ENCODE measurements at places on chromosomes 1 and 21.

- DNase-seq, result no peak
Measured at GRCh38 chr21:18914570-18914969, 511.0 kb upstream of the TMPRSS15 start.

GRCh38 chr21:28944296-28944695, 48.4 kb downstream of the LTN1 start:
- DNase-seq, result no peak

DNA sequence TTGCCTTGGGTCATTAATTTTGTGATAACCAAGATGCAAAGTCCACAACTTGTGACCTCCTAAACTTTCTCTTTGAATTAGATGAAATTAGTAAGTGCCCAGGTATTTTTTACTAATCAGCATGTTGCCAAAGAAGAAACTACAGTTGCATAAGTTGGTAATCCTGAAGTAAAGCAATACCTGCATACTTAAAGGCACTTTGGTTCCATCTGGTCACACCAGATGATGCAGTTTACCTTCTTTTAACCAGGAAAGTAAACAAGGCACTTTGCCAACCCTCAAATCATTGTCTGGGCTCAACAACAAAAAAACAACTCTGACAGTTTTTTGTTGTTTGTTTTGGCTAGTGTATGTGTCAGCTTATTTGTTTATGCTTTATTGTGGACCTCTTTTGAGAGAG, 55.5 kb upstream of the DYNLT5 start:
- no peak for DNase-seq

- DNase-seq, result no peak
Measured at GRCh38 chr1:185450917-185451316, 133.9 kb upstream of the IVNS1ABP start.

DNA sequence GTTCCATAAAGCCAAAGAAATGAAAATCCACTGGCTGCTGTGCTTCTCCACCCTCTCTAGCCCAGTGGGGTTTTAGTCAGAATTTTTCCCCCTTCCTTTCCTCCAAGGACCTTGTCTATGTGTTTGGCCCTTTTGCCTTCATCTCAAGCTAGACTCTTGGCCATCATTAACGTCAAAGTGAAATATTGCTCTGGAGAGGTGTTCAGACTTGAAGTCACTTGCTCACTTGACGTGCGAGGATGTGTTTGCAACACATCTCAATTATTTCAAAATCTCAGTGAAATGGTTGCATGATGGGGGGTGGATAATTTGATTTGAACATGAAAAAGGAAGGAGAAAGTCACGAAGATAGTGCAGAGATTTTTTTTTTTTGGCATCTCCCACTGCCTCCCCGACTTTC, 13.6 kb downstream of the EVA1C start:
- DNase-seq, result no peak

- DNase-seq, result peak; percentile 24
Measured at GRCh38 chr1:233172201-233172600, 123.3 kb downstream of the PCNX2 start.

GRCh38 chr1:221165839-221166500, 286.7 kb downstream of the HLX start:
- DNase-seq, result no peak

DNA sequence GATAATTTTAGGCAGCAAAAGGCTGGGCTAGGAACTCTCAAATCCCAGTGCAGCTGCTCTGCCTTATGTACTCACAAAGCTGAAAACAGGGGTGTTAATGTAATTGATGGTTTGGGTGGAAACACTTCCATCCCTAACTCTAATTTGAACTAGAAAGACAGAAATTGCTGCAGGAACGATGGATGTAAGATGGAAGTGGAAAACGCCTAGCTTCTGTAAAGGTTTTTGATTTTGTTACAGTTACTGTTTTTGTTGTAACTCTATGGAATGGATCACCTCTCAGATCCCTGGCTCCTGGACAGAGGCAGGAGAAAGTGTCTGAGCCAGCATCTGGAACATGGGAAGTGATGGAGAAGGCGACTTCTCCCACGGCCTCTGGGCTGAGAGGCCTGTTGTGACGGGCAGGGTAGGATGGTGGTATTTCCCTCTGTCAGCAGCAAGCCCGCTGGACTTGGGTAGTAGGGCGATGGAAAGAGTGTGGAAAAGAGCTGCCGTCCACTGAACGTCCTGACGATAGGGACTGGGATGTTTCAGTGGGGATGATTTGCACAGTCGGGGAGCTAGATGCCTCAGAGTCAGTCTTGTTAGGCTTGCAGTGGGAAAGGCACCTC, 1.6 kb downstream of the TRAF5 start:
- no peak for DNase-seq

GRCh38 chr1:212457740-212458338, 25.1 kb downstream of the NENF start:
- peak; percentile 61 for DNase-seq

DNA sequence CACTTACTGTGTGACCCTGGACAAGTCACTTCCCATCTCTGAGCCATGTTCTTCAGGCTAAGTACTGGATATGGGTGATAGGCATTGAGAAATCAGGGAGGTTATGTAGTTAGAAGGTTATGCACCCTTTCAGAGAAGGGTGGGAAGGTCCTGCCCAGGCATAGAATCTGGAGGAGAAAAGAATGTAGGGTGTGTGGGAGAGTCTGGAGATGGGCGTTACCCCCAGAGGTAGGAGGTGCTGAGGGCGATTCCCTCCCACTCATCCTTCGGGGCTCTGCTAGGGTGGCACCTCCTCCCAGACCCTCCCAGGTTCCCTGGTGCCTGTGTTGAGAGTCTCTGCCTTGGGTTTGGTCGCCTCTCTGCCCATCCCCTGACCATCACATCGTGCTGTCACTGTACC, 51.1 kb downstream of the IGSF21 start:
- DNase-seq, result no peak

DNA sequence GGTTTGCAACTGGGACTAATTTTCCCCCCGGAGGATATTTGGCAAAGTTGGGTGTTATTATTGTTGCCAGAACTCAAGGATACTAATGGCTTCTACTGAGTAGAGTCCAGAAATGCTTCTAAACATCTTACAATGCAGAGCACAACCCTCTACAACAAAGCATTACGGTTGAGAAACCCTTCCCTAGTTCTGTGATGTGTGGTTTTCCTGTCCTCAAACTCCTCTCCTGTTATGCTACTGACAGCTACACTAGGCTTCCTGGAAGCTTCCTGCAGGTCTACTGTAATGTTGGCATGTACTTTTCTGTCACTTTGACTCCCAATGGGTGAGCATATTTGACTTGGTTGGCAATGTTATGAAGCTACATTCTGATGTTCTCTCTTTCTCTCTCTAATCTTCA, 1656.9 kb downstream of the MRPL39 start:
- DNase-seq, result no peak

DNA sequence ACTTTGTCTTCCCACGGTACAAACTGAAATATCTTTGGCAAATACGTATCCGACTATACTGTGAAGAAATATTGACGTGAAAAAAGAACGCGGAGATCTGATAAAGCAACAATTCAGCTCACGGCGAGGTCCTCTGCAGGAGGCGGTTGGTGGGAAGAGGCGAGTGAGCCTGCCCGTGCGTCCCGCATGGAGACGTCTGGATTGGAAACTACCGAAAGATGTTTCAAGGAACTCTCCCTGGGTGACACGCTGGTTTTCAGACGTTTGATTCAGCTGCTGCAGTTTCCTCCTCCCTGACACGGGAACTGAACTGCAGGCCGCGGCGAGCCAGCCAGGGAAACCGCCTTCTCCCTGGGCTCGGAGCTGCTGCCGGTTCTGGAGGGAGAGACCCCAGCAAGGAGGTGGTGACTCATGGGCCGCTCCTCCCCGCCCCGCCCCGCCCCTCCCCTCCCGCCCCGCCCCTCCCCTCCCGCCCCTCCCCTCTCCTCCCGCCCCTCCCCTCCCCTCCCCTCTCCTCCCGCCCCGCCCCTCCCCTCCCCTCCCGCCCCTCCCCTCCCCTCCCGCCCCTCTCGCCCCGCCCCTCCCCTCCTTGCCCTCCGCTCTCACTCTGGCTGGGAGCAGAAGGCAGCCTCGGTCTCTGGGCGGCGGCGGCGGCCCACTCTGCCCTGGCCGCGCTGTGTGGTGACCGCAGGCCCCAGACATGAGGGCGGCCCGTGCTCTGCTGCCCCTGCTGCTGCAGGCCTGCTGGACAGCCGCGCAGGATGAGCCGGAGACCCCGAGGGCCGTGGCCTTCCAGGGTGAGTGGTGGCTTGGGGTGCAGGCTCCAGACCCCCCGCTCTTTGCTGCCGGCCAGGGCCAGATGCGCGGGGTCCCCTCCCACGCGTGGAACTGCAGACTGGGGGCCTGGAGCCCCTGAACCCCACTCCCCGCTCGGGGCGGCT, at the start of gene COL6A1:
COL6A1 (plus strand) TSS at position 620 of the 941 bp plus-strand sequence; CDS start at position 701, 81 bp downstream.
- DNase-seq, result peak; percentile 89

- DNase-seq, result no peak
Measured at GRCh38 chr1:234229581-234230387, 143.5 kb upstream of the COA6 start.

DNA sequence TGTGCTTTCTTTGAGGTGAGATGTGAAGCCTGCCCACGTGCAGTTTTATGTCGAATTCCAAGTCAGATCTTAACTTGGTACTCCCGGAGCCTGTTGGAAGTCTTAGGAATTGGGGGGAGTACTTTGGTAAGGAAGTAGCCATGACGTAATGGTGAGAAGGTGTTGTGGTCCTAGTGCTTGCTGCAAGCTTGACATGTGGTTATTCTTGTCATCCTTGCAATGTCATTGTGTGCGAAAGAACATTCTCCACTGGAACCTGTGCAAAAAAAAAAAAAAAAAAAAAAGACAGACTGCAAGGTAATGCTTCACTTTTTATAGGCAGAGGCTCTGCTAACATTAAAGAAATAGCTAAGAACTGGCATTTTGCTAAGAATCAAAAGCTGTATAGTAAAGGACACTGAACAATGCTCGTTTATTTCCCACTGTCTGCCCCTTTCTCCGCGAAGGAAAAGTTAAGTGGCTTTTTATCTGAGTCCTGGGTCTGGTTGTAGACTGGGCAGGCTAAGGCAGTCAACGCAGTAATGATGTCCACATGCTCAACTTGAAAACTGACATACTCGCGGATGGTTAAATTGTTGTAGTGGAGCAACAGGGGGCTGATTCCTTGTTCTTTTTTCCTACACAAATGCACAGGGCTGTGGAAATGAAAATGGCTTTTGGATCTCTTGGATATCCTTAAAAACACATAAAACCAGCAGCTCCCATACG, 2.1 kb downstream of the KAZN start:
- no peak for DNase-seq

DNA sequence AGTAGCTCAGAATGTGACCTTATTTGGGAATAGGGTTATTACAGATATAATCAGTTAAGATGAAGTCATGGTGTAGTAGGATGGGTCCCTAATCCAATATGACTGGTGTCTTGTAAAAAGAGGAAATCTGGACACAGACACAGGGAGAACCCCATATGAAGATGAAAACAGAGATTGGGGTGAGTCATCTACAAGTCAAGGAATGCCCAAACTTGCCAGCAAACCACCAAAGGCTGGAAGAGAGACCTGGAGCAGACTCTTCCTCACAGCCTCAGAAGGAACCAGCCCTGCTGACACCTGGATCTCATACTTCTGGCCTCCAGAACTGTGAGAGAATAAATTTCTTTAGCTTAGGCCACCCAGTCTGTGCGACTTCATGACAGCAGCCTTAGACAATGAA, 29.9 kb downstream of the KRTAP19-8 start:
- DNase-seq, result no peak

DNA sequence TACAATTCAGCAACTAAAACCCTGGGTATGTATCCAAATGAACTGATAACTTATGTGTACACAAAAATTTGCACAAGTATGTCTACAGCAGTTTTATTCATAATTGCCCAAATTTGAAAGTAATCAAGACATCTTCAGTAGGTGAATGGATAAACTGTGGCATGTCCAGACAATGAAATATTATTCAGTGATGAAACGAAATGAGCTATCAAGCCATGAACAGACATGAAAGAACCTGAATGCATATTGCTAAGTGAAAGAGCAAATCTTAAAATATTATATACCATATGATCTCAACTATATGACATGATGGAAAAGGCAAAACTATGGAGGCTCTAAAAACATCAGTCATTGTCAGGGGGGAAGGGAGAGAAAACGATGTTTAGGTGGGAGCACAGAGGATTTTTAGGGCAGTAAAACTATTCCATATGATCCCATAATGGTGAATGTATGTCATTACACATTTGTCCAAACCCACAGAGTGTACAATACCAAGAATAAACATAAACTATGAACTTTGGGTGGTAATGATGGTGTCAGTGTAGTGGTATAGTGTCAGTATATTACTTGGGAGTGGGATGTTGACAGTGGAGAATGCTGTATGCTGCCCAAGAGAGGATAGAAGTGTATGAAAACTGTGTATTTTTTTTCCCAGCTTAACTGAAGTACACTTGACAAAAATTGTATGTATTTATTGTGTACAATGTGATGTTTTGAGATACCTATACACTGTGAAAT, 92.8 kb upstream of the PPP2R5A start:
- DNase-seq, result no peak

DNA sequence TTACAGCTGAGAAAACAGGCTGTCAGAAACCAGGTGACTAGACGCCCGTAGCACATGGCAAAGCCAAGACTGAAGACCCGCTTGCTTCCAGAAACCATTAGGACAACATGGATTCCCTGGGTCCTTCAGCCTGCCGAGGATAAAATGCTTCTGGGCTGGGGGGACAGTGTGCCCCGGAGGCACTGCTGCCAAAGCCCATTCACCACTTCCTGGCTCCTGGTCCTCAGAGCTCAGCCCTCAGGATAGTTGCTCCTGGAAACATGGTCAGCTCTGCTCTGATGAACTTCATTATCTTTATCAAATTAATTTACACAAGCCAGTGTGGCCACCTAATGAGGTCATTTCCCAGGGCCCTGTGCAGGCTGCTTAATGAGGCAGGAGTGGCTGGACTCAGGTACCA, 41.1 kb upstream of the ACTL8 start:
- DNase-seq, result no peak

- DNase-seq, result no peak
Measured at GRCh38 chr1:67359592-67359991, 51.9 kb downstream of the IL12RB2 start.

DNA sequence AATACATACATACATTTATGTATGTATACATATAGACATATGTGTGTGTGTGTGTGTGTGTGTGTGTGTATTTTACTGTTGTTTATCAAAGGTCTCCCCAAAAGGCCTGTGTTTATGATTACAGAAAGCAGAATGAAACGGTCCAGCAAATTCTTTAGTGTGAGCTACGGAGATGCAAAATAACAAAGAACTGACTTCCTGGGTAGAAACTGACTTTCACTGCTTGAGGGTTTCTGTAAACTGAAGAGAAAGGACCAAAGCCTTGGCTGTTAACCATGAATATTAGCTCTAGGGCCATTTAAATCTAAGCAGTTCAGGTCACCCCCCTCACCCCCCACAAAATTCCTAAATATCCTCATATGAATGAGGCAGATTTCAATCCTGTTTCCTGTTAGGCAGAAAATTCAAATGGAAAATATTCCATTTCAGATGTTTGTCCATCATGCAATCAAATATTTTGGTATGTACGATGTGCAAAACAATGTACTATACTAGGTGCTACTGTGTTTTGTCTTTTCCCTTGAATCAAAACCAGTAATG, 213.2 kb downstream of the TGFB2 start:
- DNase-seq, result no peak

DNA sequence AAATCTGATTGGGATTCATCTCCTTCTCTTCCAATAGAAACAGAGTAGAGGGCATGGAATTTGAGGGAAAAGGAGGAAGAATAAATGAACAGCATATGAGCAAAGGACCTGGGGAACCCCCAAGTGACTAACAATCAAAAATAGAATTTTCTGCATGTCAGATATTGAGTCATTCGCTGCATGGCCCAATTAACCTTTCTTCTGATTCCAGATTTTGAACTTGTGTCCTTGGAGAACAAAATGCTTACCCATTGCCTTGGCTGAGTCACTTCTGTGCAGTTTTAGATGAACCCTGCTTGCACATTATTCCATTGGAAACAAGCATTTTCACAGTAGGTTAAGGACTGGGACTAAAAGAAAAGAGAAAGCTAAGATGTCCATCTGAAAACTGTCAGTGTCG, 390.5 kb downstream of the ST6GALNAC3 start:
- peak; percentile 48 for DNase-seq

Measured in EL (cell line).